ENCODE measurements at places on chromosomes 11 and 22.

GRCh38 chr11:17538731-17539130, 5.5 kb downstream of the USH1C start:
- DNase-seq: no peak

- no peak for DNase-seq
These were observed 57.4 kb downstream of the CHRDL2 start for GRCh38 chr11:74673693-74674360.

GRCh38 chr22:41668971-41669911, 19.4 kb downstream of the SNU13 start:
- no peak for DNase-seq

DNA sequence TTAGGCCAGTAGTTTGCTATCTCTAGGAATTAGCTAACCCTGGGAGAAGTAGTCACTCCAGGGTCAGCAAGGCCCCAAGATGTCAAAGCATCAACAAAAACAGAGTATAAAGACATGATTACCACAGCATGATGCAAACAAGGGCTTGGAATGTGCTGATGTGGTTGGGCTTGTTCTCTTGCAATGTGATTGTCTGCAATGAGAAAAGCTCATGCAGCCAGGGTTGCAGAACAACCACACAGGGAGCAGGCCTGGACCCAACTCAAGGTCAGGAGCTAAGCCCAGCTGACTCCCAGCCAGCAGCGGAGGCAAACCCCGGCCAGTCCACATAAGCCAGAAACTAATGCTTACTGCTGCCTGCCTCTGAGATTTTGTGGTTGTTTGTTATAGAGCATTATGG, 132.4 kb upstream of the ZC3H12C start:
- DNase-seq: no peak

DNA sequence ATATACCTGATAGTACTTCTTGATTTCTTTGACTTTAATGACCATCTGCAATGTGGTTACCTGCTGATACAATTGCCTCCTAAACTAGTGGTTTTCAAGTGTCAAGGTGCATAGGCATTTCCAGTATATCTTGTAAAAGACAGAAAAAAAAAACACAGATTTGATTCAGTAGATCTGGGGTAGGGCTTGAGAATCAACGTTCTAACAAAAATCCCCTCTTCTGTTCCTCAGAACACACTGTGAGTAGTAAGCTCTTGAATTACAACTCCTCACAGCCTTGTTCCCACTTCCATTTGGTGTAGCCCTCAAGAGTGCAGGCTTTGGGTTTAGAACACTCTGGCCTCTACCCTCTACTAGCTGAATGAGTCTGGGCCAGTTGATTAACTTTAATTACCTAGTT, 78.0 kb upstream of the CTSC start:
- DNase-seq: no peak

GRCh38 chr22:46734830-46735453, 3.1 kb downstream of the CERK start:
- no peak for DNase-seq

DNA sequence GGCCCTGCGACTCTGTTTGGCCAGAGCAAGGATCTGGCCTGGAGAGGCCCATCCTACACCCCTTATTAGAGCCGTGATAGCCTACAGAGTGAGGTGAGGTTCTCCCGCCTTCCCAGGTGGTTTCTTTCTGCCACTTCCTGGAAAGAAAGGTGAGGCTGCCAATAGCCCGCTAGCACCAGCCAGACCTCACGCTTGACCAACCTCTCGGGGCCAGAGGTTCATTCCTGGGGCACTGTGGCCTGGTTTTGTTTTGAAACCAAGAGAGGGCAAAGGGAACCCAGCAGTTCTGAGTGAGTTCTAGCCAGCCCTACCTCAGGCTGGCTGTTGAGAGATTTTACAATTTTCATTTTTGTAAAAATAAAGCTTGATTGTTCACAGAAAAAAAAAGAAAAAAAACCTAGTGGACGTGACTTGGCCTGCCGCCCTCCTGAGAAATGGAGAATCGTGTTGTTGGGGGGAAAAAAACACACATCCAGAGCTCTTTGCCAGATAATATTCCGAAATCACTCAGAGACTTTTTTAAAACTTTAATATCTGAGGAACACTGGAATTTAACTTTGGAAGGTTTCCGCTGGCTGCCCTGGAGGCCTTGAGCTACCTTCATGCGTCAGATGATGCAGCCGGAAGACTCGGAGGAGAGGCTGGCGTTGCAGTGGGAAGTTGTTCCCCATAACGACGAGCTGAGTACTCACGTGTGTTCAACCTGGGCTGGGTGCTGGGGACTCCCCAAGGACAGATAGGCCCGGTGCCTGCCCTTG, 84.5 kb downstream of the BCR start:
- DNase-seq: no peak

DNA sequence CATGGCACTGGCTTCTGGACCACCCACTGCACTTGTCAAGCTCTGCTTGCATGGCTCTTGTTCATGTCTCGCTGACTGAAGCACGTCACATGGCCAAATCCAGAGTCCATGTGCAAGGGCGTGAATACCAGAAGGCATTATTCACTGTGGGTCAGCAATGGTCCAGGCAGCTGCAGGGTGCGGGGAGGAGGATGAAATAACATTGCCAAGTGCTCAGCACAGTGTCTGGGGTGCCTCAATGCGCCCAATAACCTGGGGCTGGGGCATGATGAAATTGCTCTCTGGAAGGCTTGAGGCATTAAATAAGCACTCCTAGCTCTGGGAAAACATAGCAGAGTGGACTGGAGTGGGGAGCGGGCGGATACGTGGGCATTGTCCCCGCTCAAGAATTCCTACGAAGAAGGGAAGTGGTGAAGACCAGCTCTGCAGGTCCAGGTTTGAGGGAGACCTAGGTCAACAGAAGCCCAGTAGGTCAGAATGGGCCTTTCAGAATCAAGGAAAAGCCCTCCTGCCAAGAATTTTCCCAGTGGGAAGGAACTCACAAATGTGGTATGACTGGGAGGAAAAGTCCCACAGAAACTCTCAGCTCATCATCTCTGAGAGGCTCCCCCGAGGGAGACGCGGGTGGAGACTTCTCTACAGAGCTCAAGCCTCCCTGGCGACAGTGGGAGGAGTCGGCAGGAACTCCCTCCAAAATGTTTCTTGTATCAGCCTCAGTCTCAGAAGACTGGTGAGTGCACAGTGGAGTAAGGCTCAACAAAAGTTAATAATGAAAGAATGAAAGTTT, 15.3 kb upstream of the ACCSL start:
- no peak for DNase-seq

DNA sequence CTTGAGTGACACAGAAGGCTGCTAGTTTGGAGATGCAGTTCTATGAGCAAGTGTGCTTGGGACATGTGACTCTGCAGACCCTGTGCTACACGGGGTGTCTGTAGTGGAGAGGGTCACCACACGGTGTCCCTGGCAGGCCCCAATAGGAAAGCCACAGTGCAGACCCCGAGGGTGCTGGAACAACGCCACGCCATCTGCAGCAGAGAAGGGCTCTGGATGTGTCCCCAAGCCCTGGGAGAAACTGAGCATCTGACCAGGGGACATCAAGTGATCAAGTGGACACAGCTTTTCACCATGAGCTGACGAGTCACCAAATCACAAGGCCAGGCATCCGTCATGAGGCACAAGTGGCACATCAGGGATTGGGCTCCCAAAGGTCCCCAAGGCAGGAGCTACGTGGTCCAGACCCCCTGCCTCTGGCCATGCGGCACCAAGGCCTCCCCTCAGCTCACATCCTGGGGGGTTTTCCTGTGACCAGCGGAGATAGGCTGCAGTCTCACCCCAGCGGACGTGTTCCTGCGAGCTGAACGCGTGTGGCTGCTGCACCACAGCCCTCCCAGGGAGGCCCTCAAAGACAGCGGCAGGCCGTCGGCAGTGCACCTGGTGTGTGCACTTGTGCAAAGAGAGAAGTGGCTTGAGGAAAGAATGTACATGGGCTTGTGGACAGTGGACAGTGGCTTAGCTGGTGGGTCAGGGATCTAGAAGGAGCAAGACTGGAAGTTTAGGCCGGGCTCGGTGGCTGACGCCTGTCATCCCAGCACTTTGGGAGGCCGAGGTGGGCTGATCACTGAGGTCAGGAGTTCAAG, 96.7 kb downstream of the RPS6KA4 start:
- no peak for DNase-seq

DNA sequence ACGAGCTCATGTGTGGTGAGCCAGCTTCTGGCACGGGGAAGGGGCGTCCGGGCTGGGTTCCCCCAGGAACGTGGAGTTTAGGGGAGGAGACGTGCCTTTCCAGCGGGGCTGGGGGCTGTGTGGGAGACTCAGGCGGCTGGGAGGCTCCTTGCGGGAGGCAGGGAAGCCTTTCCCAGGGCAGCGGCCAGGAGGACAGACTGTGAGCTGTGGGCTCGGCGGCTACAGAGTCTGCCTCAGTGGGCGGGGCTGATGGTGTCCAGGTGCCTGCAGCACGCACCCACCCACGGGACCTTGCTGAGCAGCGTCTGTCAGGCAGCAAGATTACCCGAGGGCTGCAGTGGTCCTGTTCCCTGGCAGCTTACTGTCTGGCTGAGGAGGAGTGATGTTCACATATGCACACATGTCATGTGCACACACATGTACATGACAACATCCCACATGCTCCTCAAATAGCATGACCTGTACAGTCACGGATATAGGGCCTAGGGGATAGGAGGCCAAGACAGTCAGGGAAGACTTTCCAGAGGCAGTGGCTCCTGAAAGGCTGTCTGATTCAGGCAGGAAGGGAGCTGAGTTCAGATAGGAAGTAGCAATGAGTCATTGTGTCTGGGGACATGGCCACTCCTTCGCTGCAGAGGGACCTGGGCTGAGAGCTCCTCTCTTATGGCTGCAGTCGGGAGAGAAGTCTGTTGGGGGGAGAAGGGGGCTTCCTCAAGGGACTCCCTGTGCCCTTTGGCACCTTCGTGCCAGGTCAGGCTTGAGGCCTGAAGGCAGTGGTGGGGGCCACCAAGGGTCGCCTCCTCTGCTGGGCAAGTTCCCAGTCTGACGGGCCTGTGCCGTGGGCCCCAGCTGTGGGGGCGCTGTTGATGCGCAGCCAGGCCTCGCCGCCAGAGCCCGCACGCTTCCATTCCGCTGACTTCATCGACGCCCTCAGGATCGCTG, 23.3 kb upstream of the PPP6R3 start:
- DNase-seq: no peak

GRCh38 chr11:86632499-86633269, 39.7 kb downstream of the ME3 start:
- DNase-seq: no peak

GRCh38 chr11:2091112-2091746, 48.0 kb downstream of the IGF2 start:
- no peak for DNase-seq

GRCh38 chr22:40396882-40397281, 26.5 kb downstream of the SGSM3 start:
- peak; percentile 85 for DNase-seq

- no peak for DNase-seq
These were observed 357.8 kb downstream of the CADM1 start for GRCh38 chr11:115146425-115146824.

DNA sequence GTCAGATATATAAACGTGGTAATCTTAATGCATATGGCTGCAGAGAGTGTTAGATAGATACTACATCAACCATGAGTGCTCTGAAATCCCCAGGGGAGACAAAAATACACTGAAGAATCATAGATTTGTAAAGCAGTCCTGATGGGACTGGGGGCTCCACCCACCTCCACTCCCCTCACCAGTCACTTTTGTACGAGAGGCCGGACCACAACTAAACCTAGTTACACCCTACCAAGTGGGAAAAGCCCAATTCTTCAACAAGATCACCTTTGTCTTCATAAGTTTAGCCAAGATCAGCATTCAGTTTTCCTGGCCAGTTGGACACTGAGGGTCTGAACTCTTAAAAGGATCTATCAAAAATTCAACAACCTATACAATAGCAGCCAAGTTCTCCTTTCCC, 1.5 kb downstream of the SF1 start:
- no peak for DNase-seq

DNA sequence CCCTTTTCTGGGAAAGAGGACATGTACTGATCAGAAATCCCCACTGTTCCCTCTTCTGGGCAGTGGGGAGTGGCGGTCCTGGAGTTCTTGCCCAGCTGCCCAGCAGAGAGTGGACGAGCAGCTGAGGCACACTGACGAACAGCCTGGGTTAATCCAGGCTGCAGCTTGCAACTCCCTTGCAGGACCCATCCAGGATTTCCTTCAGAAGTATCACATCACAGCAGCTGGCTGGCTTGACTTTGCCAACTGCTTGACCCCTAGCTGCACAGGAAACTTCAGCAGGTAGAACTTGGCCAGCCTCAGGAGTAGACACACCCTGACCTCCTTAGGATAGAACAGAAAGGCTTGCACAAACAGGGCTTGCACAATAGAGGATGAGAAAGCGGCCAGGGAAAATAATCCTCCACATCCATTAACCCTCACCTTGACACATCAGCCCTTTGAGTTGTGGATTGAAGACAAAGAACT, 27.9 kb upstream of the FZD4 start:
- DNase-seq: no peak

- no peak for DNase-seq
These were observed 89.1 kb downstream of the SWAP70 start for GRCh38 chr11:9753021-9753420.

GRCh38 chr11:121553389-121553788, 100.6 kb upstream of the SORL1-AS1 start:
- no peak for DNase-seq

- no peak for DNase-seq
These were observed 47.2 kb downstream of the PIWIL3 start for GRCh38 chr22:24727218-24727851.

DNA sequence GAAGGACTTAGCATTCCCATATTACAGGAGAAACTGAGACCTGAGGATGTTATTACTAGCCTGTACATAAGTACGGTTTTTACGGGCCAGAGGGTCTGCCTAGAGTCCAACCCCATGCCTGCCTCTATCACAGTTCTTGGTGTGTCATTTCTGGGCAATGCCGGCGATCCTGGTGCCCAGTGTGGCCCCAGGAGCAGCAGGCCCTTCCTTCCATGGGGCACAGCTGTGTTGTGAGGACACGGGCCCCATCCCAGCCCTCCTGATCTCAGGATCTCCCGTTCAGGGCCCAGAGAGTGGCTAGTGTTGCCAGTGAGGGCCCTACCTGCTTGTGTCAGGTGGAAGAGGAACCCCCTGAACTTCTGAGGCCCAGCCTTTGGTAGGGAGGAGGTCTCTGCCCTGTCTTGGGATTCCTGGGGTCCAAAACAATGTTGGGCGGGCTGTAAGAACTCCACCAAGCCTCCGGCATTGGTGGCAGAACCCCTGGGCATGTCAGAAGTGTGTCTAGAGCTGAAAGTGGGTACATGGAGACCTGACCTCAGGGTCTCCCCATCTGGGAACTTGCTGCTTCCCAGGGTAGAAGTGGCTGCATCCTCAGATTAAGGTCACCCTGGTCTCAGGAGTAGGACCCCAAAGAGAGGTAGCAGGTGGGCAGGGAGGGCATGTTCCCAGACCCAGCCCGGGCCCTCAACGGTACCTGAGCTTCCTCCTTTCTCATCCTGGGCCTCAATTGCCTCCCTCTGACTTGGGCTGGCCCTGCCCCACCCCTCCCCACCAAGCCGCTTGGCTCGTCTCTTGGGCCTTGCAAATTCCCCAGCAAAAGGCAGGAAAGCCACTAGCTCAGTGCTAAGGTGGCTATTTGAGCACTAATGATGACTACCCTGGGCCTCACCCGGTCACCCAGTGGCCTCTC, 74.6 kb upstream of the KCNQ1OT1 start:
- no peak for DNase-seq
